ENCODE measurements at places on chromosomes 12 and 14.

DNA sequence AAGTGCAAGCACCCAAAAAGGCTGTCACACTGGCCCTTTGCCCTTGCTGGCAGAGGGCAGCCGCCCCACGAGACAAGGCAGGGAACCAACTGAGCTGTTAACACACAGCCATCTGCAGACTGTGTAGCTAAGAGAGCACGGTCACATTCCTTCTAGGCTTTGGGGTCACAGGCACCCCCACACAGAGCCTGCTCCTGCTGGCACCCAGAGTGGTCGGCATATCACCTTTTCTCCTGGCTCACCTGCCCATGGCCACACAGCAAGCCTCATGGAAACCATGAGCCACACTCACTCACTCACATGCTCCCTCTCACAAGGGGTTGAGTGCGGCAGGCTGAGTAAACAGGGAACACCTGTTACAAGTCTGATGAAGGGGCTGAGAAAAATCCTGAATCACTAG is 214.5 kb downstream of the PCNX1 start:
- no peak for DNase-seq

- DNase-seq: no peak
Measured at GRCh38 chr14:91227183-91227628, 17.3 kb downstream of the GPR68 start.

DNA sequence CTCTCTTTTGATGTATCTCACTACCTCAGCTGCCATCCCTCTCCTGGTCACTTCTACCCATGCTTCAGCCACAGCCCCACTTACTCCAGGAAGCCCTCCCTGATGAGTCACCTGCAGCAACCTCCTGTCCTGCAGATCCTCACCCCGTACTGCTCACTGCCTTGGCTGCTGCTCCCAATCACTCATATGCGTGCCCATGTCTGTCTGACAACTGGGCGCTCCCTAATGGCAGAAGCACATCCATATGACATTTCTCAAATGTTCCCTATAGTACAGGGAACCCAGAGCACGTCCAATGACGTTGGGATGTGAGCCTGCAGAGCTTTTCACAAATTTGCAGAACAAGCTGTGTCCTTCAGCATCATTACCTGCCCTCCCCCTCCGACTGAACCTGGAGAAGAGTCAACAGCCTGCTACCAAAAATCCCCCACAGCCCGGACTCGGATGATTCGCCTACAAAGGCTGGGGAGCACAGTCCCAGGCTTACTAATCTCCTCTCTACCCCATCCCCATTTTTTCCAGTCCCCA is 90.0 kb downstream of the SINHCAF start:
- DNase-seq: peak; percentile 6

DNA sequence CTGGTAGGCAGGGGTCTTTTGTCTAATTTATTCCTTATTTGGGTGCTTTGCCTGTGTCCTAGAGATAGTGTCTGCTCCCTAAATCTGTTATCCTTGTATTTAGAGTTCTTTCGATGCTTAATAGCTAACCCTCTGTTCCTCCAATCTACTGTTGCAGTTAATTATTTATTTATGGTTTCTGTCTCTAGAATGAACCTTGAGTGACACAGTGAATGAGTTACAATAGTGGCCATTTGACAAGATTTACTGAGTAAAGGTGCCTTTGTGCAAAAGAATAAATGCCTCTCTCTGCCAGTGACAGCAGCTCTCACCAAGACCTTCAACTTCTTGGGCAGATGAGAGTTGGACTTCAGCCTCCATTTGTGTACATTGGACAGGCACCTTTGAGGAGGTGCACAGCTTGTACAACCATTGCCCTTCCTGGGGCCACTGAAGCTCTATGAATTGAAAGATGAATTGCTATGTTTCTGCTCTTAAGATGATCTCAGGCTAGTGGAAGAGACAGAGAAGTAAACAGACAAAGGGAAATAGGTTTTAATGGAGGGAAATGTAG is 165.9 kb downstream of the DERA start:
- DNase-seq: no peak

GRCh38 chr14:105053421-105053820 is 11.8 kb downstream of the GPR132 start:
- no peak for DNase-seq

Measured in fibroblast of mammary gland (primary cell).